ENCODE measurements at places on chromosomes 1 and 21.

DNA sequence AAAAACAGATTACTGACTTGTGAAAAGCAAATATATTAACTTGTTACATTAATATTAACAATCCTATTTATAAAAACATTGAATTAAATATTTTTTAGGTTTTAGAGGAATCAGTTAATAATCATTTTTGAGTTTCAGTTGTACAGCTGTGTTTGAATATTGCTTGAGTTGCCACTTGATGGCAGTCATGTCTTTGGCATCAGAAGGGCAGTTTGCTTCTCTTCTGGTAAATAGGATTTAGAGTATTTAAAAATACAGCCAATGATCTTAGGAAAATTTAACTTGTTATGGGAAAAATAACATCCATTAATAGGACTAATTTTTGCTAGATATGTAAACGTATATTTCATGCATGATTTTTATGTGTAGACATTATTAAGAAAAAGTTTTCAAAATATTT lies 234.1 kb downstream of the NCAM2 start:
- no peak for DNase-seq

DNA sequence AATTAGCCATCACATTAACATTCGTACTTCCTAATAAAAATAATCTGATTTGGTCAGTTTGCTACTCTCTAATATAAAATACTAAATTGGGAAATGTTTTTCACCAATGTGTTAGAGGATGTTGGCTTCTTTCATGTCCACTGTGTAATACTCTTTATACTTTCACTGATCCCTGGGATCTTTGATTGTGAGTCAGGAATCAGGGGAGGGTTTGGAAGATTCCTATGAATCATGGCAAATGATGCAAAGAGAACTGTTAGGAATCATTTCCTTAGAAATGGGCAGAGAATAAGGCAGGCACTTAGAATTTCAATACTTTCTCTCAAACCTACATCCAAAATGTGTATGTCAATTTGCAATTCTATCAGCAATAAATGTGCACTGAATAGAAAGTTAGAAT lies 31.0 kb downstream of the KRTAP24-1 start:
- DNase-seq, result no peak

GRCh38 chr21:17802572-17802971 lies 16.6 kb downstream of the C21orf91 start:
- no peak for DNase-seq

- DNase-seq, result no peak
Observed at GRCh38 chr1:43207229-43207853, 35.2 kb downstream of the CFAP57 start.

DNA sequence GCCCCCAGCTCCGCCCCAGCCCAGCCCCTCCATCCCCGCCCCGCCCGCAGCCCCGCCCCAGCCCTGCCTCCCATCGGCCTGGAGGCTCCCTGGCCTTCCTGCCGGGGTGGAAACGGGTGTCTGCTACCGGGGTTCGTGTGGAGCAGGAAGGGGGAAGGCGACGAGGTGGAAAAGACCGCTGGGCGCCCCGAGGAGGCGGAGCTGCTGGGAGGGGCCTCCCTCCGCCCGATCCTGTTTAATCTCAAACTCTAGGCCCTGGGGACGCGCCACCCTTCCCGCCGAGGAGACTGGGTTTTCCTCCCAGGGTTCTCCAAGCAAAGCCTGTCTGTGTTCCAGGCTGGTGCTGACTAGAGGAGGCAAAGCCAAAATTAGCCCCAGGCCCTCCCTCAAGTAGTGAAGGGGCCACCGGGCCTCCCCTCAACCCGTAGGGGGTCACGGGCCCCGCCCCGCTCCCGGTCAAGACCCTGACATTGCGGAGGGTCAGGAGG lies 16.2 kb upstream of the TTLL10 start:
- no peak for DNase-seq

- peak; percentile 63 for DNase-seq
Observed at GRCh38 chr1:21659099-21659923, 9.8 kb downstream of the RAP1GAP start.

- DNase-seq, result no peak
Observed at GRCh38 chr21:28250946-28251345, 741.7 kb downstream of the LTN1 start.

- no peak for DNase-seq
Observed at GRCh38 chr1:80054129-80054528, 1047.6 kb upstream of the ADGRL4 start.

- no peak for DNase-seq
Observed at GRCh38 chr1:29439615-29440014, 203.3 kb downstream of the PTPRU start.

DNA sequence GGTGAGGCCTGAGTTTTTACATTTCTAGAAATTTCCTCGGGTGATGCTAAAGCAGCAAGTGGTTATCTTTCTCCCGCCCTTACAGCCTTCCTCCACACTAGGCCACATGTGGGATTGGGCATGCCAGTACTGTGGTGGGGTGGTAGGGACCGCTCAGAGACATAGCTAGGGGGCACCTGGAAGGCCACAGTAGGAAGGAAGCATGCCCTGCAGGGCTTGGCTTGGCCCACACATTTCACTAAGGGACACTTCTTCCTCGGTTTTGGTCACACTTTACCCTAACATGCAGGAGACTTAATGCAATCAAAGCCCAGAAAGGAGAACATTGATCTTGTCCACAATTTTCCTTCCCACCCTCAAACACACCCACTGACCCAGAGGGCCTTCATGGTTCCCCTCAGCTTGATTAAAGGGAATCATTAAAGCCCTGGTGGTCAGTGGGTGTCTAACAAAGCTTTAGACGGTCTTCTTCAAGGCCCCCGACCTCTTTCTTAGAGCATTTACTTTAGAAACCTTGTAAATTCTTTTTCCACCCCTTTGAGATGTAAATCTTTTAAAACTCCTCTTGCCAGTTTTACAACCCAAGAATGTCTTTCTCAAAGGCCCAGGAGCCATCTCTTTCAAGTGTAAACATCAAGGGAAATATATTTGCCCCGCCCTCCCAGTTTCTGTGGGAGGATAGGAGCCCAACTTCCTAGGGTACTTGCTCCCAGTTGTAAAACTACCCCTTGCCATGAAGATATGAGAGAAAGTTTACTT lies 246.4 kb upstream of the PTBP2 start:
- DNase-seq, result no peak

GRCh38 chr1:111290630-111291029 lies at the start of gene CHIA:
Gene CHIA (plus strand): TSS chr1:111290851. CDS start chr1:111310468, 19,617 bp downstream.
- no peak for DNase-seq

DNA sequence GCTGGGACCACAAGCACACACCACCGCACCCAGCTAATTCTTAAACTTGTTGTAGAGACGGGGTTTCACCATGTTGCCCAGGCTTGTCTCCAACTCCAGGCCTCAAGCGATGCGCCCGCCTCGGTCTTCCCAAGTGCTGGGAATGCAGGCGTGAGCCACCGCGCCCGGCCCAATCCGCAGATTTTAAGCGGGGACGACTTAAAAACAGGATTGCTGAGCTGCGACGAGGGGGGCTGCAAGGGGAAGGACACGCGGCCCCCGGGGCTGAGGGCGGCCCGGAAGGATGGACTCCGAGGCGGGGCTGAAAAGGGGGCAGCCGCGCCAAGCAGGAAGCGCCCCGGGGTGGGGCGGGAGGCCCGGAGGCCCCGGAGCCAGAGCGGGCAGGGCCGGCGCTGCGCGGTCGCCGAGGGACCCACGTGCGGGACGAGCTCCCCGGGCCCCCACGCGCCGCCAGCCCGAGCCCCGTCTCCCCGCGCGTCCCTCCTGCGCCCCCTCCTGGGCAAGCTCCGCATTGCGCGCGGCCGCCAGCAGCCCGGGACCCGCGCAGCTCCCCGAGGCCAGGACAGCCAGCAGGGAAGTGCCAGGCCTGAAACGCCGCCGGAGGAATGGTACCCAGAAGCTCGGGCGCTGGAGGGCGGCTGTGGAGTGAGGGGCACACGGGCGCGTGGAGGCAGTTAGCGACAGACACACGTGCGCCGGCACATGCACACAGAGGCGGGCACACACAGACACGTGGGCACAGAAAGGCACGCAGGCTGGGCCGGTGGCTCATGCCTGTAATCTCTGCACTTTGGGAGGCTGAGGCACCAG lies 5.5 kb upstream of the PRKCZ start:
- DNase-seq, result peak; percentile 70

GRCh38 chr1:53142226-53142853 lies at the start of gene SLC1A7:
Gene SLC1A7 (minus strand): TSS chr1:53142638. CDS start chr1:53142449, 189 bp downstream.
- DNase-seq, result no peak

DNA sequence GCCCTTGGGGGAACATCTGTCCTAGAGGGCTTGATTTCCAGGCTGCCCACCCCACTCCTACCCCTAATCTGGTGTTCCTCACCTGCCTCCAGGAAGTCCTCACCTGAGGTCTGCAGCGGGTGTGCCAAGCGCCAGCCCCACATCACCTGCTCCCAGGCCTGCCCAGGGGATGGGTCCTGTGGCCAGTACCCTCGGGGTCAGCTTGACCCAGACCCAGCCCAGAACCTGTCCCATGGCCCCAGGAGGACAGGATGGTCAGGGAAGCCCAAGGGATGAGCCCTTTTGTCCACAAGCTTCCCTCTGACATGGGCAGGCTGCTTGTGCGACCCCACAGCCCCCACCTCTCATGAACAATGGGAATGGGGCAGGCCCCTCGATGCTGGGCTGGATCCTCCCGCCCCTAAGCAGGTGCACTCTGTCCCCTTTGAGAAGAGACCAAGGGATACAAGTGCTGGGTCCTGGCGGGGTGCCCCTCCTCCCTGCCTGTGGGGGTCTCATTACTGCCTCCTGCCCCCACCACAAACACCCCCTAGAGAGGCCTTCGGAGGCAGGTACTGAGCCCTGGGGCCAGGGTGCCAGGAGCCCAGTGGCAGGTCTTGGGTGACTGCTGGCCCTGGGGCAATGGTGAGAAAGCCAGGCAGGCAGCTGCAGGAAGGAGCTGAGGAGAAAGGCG lies 3.2 kb downstream of the MIB2 start:
- no peak for DNase-seq

- no peak for DNase-seq
Observed at GRCh38 chr1:158028969-158029368, 35.5 kb downstream of the KIRREL1 start.

DNA sequence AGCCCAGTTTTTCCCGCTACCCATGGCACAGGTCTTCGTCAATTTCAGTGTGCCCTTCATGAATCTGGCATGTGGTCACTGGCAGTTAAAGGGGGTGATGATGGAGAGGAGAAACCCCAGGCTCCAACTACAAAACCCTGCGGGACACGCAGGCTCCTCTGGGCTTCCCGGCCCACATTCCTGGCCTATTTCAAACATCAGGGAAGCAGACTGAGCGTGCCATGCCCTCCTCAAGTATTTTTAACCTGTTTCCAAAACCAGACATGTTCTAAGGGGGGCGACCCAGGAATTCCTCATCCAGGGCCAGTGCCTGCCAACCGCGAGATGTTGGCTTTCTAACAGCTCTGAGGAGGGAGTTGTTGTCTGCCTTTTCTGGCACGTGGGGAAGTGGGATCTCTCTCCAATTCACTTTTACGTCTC lies 85.1 kb downstream of the CAPZB start:
- DNase-seq, result no peak

DNA sequence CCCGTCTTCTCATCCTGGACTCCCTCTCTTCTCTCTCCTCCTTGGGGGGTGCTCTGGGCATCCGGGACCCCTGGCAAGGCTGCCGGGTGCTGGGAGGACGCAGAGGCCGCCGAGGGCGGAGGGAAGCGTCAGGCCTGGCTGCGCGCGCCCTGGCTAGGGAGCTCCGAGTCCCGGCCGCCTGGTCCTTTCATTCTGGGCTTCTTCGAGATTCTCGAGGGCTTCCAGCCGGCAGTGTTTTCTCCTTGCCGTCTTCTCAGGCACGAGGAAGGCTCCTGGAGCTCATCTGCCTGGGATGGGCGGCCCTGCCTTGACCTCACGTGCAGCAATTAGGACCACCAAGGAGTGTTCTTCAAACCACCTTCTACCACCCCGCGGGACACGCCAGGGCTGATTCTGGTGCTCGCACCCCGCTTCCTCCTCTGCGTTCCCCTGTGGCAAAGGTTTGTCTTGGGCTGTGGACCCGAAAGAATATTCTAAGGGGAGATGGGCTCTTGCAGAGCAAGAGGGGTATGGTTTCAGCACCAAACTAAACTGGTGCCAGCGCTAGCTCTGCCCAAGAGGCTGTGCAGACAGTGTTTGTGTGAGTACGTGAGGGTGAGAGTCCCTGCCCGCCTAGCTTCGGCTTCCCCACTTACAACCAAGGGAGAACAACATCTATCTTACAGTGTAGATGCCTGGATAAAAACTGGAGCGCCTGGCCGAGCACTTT lies 36.5 kb downstream of the PIK3CD start:
- DNase-seq, result no peak

GRCh38 chr1:106554294-106554693 lies 502.2 kb upstream of the PRMT6 start:
- no peak for DNase-seq

DNA sequence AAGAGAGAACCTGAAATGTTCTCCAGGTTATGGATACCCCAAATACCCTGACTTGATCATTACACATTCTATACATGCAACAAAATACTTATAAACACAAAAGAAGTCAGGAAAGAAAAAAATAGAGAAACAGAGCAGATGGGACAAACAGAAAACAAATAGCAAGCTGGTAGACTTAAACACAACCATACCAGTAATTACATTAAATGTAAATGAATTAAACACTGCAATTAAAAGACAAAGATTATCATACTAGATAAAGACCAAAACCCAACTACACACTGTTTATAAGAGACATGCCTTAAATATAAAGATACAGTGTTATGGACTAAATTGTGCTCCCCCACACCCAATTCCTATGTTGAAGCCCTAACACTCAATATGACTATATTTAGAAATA lies 117.2 kb downstream of the ACBD6 start:
- no peak for DNase-seq

- no peak for DNase-seq
Observed at GRCh38 chr21:31913182-31913608, 40.4 kb downstream of the HUNK start.

- no peak for DNase-seq
Observed at GRCh38 chr1:158105352-158106095, 75.2 kb upstream of the CD1D start.

DNA sequence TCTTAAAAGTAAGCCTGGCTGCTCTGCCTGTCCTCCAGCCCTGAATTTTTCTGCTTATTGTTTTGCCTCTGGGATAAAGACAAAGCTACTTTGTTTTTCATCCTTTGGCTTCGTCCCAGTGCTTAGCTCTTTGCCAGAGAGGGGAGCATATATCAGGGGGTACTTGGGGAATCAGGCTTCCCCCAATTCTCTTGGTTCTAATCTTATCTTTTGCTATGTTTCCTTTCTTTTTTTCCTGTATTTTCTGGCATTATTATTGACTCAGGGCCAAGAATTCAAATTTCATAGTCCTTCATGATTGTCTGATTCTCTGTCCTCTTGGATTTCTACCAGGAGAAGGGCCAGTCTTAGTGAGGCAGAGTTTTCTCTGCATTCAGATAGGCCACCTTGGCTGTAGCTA lies 51.2 kb downstream of the GIPC2 start:
- no peak for DNase-seq

Measured in activated CD4-positive, CD25-positive, alpha-beta regulatory T cell (primary cell).